ENCODE measurements at places on chromosomes 12 and 14. TPM values are rescaled to one million over a fixed set of nuclear protein-coding genes. Genes with fewer than 3 reads are reported as not detected.

DNA sequence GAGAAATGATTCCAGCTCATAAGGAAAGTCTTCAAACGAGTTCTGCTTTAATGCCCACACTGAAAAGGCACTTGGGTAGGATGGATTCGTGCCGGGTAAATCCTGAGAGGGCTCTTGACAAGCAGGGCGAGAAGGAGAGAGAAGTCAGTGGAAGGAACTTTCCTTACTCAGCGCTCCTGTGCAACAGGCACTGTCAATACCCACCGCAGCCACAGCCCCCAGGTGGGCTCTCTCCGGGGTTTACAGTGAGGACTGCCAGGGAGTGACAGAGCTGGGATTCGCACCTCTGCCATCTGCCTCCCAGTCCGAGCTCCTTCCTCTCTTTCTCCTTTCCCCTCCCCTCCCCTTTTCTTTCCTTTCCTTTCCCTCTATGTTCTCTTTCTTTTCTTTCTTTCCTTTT, 118.7 kb downstream of the BEGAIN start:
- no peaks in the 10 kb centered on the region for H3K27me3 ChIP-seq
- peaks cover 8% of the 10 kb centered on the region for H3K4me1 ChIP-seq
- peaks cover 2% of the 10 kb centered on the region for H3K36me3 ChIP-seq
- no peak overlapping the region for H3K4me3 ChIP-seq

The APOF gene
- not detected for total RNA-seq

DNA sequence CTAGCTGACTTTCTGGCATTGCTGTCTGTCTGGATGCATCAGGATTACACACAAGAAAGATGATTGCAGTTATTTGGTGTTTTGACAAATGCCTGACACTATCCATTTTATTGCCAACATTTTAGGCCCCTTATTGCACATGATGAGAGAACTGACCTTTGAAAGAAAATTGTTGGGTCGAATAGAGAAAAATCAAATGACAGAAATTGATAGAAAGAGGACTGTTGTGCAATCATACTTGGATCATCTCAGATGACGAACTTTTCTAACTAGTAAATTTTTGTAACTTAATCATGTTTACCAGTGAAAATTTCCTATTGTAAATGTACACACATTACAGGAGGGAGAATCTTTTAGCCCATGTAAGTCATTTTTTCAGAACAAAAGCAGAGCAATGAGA, 251.5 kb upstream of the USP15 start:
- DNase-seq, result no peak
- no peak overlapping the region for H3K27ac ChIP-seq
- no peaks in the 10 kb centered on the region for H3K4me1 ChIP-seq
- peaks cover 10% of the 10 kb centered on the region for H3K27me3 ChIP-seq
- H3K36me3 ChIP-seq, result no peaks in the 10 kb centered on the region
- no peak overlapping the region for H3K4me3 ChIP-seq

The EIF2S3B gene
- total RNA-seq, result 2.4 TPM

GRCh38 chr14:105148604-105149145, 19.9 kb downstream of the JAG2 start:
- no peaks in the 10 kb centered on the region for H3K4me1 ChIP-seq
- no peak overlapping the region for H3K4me3 ChIP-seq
- no peak for DNase-seq
- no peaks in the 10 kb centered on the region for H3K36me3 ChIP-seq

The ZNF839 gene
- 12.9 TPM for total RNA-seq

GRCh38 chr12:49651855-49652254, 28.5 kb downstream of the PRPF40B start:
- no peak overlapping the region for H3K4me3 ChIP-seq
- no peak overlapping the region for H3K27ac ChIP-seq
- H3K27me3 ChIP-seq, result no peaks in the 10 kb centered on the region
- H3K4me1 ChIP-seq, result peaks cover 26% of the 10 kb centered on the region

DNA sequence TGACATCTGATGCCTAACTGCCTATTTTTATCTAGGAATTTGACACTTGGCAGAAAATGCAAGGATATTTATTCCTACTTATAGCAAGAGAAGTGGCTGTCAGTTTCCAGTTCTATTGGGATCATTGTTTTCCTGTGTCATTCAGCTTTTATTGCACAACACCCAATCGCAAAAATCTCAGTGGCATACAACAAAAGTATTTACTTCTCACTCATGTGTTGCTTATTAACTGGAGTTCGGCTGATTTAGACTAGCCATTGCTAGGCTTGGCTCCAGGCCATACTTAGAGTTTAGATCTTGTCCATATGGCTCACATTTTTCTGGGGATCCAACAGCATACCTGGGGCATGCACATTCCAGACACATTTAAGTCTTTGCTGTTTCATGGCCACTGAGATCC, 218.6 kb upstream of the SYT1 start:
- H3K27me3 ChIP-seq, result no peaks in the 10 kb centered on the region
- no peak for DNase-seq
- no peaks in the 10 kb centered on the region for H3K36me3 ChIP-seq
- no peaks in the 10 kb centered on the region for H3K4me1 ChIP-seq
- H3K27ac ChIP-seq, result no peak overlapping the region

DNA sequence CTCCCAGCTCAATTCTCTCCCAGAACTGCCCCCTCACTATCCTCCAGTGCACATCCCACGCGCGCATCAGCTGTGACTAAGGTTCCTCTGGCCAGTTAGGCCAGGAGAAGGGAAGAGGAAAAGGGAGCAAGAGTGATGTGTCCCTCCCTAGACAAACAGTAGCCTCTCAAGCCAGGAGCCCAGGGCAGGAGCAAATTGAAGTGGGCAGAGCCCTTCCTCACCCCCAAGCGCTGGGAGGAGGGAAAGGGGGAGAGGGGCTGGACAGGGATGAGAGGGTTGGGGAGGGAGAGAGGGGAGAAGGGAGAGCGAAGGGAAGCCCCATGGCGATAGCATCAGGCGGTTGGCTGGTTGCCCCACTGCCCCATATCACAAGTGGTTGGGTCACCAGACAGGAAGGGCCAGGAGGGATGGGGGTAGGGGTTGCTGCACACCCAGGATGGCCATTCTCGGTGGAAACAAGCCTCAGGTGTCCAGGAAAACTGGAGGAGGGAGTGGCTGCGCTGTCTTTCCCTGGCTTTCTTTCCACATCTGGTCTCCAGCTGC, 1.1 kb downstream of the CD63 start:
- DNase-seq, result no peak
- peaks cover 31% of the 10 kb centered on the region for H3K4me1 ChIP-seq
- no peaks in the 10 kb centered on the region for H3K27me3 ChIP-seq
- peak overlapping the region; percentile 74 for H3K4me3 ChIP-seq
- H3K36me3 ChIP-seq, result peaks cover 7% of the 10 kb centered on the region

The ACOT2 gene
- total RNA-seq, result 13.2 TPM

DNA sequence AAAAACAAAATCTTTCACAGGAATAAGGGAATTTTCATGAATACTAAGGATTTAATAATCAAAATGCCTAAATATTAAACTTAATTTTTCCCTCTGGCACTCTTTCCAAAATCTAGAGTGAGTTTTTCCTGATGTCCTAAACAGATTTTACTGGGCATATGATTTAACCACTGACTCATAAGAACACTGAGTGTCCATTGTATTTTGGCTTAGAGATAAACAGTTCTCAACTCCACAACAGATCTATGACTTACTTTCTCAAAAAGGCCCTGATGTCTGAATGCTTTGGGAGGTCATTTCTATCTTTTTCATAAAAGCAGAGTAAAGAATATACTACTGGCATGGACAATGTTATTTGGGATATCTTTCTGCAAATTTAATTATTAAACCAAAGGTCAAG, 15.0 kb downstream of the TMBIM4 start:
- no peak overlapping the region for H3K27ac ChIP-seq
- H3K27me3 ChIP-seq, result no peaks in the 10 kb centered on the region
- H3K36me3 ChIP-seq, result peaks cover 38% of the 10 kb centered on the region
- no peak for DNase-seq
- no peak overlapping the region for H3K4me3 ChIP-seq
- H3K4me1 ChIP-seq, result peaks cover 26% of the 10 kb centered on the region

The SOAT2 gene
- 3.1 TPM for total RNA-seq

DNA sequence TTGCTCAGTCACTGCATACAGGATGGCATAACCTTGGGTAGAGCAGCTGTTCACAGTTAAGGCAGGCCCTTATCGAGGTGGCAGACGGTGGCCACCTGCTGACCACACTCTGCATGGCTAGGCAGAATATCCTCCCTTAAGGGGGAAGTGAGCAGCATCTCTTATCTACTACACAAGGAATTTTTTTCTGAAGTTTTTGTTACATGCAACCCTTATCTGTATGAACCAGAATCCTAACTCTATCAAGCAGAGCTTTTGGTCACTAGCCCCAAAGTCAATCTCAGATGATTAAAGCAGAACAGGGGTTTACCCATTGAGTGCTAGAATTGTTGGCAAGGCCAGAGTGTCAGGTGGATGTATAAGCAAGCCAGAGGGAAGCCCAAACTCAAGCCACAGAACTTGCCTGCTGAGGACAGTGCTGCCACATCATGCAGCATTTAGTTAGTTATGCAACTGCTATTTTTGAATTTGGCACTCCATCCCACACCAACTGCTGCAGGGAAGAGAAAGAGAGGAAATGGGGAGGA, 192.8 kb downstream of the TBX5 start:
- H3K27ac ChIP-seq, result no peak overlapping the region
- H3K36me3 ChIP-seq, result no peaks in the 10 kb centered on the region
- no peaks in the 10 kb centered on the region for H3K27me3 ChIP-seq
- H3K4me1 ChIP-seq, result no peaks in the 10 kb centered on the region
- DNase-seq, result no peak
- no peak overlapping the region for H3K4me3 ChIP-seq

DNA sequence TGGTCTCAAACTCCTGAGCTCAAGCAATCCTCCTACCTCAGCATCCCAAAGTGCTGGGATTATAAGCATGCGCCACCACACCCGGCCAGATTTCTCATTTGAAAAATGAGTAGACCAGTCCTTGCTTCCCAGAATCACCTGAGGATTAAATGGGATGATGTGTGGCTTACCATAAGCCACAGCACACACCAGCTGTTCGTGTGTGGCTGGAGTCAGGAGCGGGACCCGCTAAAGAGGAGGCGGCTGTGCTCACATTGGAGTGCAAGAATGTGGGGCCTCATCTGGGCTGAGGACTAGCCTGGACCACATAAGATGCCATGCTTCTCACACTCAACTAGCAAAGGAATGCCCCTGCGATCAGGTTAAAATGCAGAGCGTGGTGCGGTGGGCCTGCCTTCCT, 6.7 kb upstream of the ALDH2 start:
- H3K27me3 ChIP-seq, result peaks cover 7% of the 10 kb centered on the region
- peaks cover 4% of the 10 kb centered on the region for H3K36me3 ChIP-seq
- no peak overlapping the region for H3K27ac ChIP-seq

The ADAM21 gene
- 0.23 TPM for total RNA-seq

The NR1H4 gene
- total RNA-seq, result not detected

All from activated naive CD8-positive, alpha-beta T cell treated with anti-CD3 and anti-CD28 coated beads for 36 hours (primary cell).